ENCODE measurements at places on chromosomes 6 and 20.

- no peak for DNase-seq
These were observed 10.4 kb upstream of the ABHD16B start for GRCh38 chr20:63850689-63851547.

DNA sequence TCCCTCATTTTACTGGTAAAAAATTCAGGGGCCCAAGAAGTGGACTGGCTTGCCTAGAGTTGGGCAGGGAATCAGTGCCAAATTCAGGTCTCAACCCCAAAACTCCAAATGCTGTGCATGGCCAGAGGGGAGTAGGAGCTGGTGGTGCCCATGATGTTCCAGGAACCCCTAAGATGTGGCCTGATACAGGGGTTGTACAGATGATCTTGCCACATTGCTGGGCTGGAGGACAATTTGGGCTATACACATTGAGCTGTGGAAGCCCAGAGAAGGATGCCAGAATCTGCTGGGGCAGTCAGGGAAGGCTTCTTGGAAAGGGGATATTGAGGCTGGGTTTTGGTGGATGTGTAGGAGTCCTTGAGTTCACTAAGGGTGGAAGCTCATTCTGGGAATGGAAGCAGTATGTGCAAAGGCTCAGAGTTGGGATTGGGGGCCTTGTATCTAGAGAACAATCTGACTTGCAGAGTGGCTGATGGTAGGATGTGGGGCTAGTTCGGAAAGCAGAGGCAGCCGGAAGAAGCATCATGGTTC is 38.0 kb upstream of the APCDD1L start:
- no peak for DNase-seq

DNA sequence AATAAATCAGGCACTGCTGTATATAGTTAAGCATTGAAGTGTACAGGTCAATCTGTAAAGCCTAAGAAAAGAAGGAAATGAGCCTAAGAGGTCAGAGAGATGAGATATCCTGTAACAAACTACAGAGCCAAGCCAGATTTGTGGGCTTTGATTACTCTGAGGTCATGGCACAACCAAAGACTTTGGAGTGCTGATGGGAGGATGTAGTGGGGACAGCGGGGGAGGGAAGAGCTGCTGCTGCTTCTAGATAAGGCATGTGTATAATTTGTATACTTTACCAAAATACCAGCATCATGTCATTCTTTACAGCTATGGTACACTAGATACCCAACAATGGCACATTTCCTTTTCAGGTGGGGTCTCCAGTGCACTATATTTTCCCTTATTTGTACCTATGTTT is 102.5 kb downstream of the OGFRL1 start:
- DNase-seq = no peak

DNA sequence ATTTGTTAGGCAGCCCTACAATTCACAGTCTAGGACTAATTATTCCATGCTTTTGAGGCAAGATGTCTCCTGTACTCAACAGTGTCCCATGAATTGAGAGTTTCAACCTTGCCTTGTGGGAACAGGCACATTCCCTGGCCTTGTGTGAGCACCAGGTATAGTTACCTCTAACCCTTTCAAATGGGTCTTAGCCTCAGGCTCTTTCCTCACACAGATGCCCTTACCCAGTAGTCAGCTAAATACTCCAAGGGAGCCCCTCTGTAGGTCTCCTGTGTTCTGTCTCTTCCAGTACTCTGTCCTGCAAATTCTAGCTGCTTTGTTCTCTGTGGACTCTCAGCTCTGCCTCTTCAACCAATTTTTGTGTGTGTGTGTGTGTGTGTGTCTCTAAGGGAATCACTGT is 135.3 kb downstream of the ZFAND3 start:
- no peak for DNase-seq

DNA sequence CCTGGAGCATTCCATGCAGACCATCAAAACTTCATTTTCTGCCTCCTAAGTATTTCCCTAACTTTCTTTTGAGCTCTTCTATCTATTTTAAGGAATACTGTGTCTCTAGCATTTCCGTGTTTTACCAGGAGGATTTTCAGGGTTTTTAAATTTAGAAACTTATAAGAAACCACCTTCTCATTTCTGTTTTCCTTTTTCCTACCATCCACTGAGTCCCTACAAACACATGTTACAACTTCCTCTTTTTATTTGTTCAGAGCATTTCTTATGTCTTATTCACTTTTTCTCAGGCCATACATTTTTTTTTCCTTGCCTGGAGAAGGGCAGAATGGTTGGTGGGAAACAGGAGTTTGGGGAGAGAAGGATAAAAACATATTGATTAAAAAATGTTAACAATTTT is 130.0 kb upstream of the BMP5 start:
- DNase-seq = no peak

DNA sequence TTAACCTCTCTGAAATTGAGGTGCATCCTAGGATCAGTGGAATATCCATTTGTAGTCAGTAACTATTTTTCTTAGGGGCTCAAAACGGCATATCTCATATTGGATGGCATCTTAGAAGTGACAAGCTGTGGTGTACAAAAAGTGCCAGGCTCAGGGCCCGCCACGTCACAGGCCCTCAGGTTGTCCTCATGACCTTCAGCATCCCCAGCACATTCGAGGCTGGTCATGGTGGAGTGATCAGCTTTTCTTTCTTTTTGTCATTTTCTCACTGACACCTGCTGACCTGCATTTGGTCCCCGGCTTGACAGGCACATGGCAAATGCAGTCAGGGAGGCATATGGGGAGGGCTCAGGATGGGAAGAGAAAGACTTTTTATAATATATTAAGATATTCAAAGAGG is 7.1 kb upstream of the E2F1 start:
- no peak for DNase-seq

DNA sequence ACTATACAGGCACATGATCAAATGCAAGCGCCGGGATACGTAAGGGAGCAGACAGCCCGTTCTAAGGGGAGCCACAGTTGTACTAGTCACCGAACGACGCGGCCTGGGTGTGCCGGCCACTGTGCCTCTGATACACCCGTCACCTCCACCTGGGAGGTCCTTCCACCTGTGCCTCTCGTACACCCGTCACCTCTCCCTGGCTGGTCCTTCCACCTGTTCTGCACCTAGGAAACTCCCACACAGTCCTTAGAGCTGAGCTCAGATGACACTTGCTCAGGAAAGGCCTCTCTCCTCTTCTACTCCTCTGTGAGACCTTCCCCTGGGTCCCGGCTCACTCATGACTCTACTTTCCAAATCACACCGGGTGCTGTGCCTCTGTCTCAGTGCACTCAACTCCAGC is 245.0 kb downstream of the TTLL2 start:
- DNase-seq = no peak

DNA sequence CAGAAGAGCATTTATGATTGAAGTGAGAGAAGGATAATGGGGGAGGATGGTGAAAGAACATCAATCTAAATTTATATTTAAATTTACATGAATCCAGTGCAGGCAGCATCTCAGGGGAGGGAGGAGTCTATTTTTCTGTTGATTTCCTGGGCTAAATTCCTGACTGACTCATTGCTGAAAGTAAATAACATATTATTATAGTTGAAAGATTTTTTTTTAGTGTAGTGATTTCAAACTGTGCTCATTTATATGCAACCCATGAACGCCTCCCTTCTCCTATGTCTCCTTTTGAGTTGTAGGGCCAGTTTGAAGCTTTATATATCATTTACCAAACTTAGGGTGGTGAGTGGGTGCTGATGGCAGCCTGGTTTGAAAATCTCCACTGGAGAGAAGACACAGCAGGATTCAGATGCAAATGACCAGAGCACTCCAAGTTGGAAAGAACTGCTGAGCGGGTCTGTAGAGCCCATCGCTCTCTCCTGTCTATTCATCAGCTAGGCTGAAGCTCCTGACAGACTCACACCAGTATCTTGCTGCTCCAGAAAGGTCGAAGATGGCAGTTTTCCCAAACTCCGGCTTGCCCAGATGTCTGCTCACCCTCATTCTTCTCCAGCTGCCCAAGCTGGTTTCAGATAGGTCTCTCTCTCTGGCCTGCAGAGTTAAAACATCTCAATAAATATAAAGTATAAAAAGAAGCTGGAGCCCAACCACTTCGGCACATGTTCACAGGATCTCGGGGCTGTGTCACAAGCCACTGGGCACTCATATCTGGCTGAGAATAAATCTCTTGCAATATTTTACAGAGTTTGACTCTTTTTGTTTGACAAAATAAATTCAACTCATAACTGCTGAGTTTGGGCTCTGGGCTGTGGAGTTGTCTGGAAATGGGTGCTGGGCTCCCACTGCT is 18.3 kb downstream of the BTN2A1 start:
- no peak for DNase-seq

DNA sequence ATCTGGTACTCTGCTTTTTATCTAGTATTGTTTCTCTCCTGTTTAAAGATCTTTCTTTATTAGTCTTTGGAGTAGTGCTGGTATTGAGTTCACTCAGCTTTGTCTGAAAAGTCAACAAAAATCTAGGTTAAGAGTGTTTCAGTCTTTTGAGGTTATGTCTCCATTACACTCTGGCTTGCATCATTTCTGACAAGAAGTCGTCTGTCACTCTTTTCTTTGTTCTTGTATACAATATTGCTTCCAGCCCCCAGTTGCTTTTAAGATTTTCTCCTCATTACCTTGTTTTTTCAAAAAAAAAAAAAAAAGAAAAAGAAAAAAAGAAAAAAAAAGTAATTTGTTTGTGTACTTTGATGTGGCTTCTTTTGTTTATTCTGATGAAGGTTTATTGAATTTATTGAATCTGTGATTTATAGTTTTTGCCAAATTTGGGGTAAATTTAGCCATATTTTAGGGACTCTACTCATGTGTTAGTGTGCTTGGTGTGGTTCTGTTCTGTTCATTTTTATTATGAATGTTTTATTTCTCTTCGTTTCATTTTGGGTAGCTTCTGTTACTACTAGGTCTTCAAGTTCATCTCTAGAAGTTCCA is 408.9 kb downstream of the CDKAL1 start:
- DNase-seq = no peak

- DNase-seq = no peak
These were observed 80.1 kb downstream of the PTPN1 start for GRCh38 chr20:50590348-50590664.

GRCh38 chr6:17015551-17016381 is 86.1 kb upstream of the STMND1 start:
- no peak for DNase-seq

DNA sequence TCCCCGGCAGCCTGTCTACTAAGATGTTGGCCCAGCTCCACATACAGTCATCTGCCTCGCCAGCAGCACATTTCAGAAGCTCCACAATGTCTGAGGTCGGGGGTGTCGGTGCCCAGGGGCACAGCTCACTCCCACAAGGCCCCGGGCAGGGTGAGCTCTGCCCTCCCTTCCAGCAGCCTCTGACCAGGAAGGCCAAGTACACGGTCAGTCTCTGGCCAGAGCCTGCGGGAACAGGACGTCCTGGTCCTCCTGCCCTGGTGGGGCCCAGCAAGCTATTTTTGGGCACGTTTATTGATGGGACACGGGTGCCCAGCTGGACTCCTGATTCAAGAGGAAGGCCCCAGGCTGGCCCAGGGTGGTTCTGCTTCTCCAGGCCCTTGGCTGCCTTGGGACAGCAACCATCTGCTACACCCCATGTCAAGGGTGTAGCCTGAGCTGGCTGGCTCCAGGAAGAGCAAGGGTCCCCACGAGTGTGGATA is 114.9 kb upstream of the PTPN1 start:
- DNase-seq = no peak

GRCh38 chr6:139533573-139534471 is 159.4 kb upstream of the CITED2 start:
- DNase-seq = no peak

- no peak for DNase-seq
These were observed 82.3 kb upstream of the CD83 start for GRCh38 chr6:14035071-14035847.

GRCh38 chr20:10060226-10060625 is 25.4 kb downstream of the ANKEF1 start:
- peak; percentile 85 for DNase-seq

DNA sequence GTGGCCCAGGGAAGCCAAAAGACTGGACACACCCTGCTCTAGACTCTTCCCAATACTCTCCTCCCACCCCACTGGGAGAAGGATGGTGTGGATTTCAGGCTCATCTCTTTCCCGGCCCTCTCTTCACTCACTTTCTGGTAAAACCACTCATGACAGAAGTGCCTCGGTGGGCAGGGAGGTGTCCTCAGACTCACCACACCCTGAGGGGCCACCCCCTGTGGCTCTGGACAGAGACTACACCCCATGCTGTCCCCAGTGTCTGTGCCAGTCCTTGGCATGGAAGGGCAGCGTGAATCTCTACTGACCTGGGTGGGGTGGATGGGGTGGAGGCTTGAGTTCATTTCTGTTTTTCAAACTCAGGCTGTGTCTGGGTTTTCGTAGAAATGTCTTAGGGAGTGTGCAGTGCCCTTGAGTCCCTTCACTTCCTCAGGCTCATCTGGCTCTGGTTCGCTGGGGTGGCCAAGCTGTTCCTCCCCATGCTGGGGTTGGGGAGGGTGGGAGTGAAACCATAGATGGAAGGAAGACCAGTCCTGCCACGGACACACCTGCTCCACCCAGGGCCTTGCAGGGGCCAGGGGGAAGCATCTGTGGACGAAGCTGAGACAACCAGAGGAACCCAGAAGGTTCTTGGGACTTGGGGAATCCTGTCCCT is 59.1 kb downstream of the EZR start:
- DNase-seq = no peak

GRCh38 chr6:48472091-48472490 is 361.1 kb upstream of the PTCHD4 start:
- no peak for DNase-seq

DNA sequence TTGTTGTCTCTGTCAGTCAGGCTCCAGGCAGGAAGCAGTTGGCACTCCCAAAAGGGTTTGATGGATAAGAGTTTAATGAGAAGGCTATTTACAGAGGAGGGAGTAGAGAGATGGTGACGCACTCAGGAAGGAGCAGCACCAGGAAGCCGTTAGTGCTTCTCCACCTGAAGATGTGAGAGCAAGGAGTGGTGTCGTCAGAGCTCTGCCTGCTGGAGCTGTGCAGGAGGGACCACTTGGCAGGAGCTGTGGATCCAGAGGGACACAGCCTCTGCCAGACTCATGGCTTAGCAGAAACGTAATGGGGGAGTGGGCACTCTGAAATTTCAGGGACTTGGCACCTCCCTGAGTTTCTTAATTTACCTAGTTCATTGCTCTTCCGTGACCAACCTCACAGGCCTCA is 16.8 kb downstream of the DAAM2 start:
- no peak for DNase-seq

- DNase-seq = no peak
These were observed 6.1 kb downstream of the UBD start for GRCh38 chr6:29553268-29554057.

GRCh38 chr6:169962604-169963469 is 211.4 kb downstream of the ERMARD start:
- DNase-seq = no peak

GRCh38 chr6:143058987-143059386 is 1.7 kb upstream of the AIG1 start:
- DNase-seq = no peak

DNA sequence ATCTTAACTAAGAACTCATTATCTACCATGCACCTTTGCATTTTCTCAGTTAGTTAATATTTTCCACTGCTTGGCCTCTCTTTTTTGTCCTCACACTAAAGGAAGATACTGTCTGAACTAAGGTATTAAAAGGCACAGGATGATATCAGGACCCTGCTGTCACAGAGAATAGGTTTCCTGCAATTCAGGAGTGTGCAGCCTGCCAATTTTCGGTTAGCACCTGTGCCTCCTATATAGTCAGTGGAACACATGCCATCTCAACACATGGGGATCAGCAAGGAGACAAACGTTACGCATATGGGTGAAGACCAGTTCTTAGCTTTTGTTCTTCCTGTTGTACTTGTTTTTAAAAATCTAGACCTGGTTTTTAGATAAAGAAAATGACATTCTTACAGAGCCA is 71.0 kb downstream of the FUT9 start:
- DNase-seq = no peak
